Pulmonary artery endothelial cell (primary cell): ENCODE measurements at places on chromosomes 16 and 17. TPM values are rescaled to one million over a fixed set of nuclear protein-coding genes. Genes with fewer than 3 reads are reported as not detected.

Gene DDX52
- 28.6 and 48.5 TPM in 2 replicates for total RNA-seq

Gene NUDT16L1
- total RNA-seq: 21.2 and 31.9 TPM in 2 replicates

Gene SHBG
- 0.13 TPM in 1 of 2 replicates, not detected in the other for total RNA-seq

Gene TSPOAP1
- total RNA-seq: not detected in 2 replicates

Gene NACA2
- 0.18 TPM in 1 of 2 replicates, not detected in the other for total RNA-seq

Gene CDRT4
- 1.7 and 2.9 TPM in 2 replicates for total RNA-seq

Gene TEX14
- total RNA-seq: under 0.01 TPM in 2 replicates

Gene SLC38A8
- not detected in 2 replicates for total RNA-seq

Gene KRT33A
- not detected in 2 replicates for total RNA-seq

Gene CNGB1
- total RNA-seq: 0.11 and 0.20 TPM in 2 replicates

Gene PLD6
- total RNA-seq: 2.3 and 2.4 TPM in 2 replicates

Gene TNFRSF17
- total RNA-seq: not detected in 2 replicates

Gene GPR139
- not detected in 2 replicates for total RNA-seq

Gene ZSCAN10
- total RNA-seq: not detected in 2 replicates

Gene MEIOB
- total RNA-seq: 0.40 TPM in 1 of 2 replicates, not detected in the other

Gene APOH
- total RNA-seq: not detected in 2 replicates

Gene RSPRY1
- total RNA-seq: 65.5 and 90.7 TPM in 2 replicates

Gene ALOX15
- not detected in 2 replicates for total RNA-seq

Gene C17orf78
- not detected in 2 replicates for total RNA-seq

Gene CCL4L2
- not detected in 2 replicates for total RNA-seq

Gene TCAP
- 0.07 and 0.18 TPM in 2 replicates for total RNA-seq

Gene PTX4
- not detected in 2 replicates for total RNA-seq

Gene RAP1GAP2
- total RNA-seq: 6.1 and 7.5 TPM in 2 replicates

Gene SPATA33
- total RNA-seq: 2.2 and 3.3 TPM in 2 replicates

Gene ESRP2
- 0.13 and 0.25 TPM in 2 replicates for total RNA-seq

Gene RNF167
- 14.8 and 15.2 TPM in 2 replicates for total RNA-seq

Gene MGAT5B
- 0.53 and 1.4 TPM in 2 replicates for total RNA-seq

Gene IGSF6
- not detected in 2 replicates for total RNA-seq

Gene PYY
- not detected in 2 replicates for total RNA-seq

Gene KRT33B
- total RNA-seq: not detected in 2 replicates

Gene ZNF423
- total RNA-seq: 0.73 and 1.4 TPM in 2 replicates
